ENCODE measurements at places on chromosomes 11 and 22.

- DNase-seq = no peak
These were observed 46.5 kb upstream of the CRTAM start for GRCh38 chr11:122791836-122792235.

- DNase-seq = no peak
These were observed 24.6 kb upstream of the ACER3 start for GRCh38 chr11:76835928-76836612.

- no peak for DNase-seq
These were observed 37.0 kb downstream of the B3GAT1 start for GRCh38 chr11:134374891-134375550.

DNA sequence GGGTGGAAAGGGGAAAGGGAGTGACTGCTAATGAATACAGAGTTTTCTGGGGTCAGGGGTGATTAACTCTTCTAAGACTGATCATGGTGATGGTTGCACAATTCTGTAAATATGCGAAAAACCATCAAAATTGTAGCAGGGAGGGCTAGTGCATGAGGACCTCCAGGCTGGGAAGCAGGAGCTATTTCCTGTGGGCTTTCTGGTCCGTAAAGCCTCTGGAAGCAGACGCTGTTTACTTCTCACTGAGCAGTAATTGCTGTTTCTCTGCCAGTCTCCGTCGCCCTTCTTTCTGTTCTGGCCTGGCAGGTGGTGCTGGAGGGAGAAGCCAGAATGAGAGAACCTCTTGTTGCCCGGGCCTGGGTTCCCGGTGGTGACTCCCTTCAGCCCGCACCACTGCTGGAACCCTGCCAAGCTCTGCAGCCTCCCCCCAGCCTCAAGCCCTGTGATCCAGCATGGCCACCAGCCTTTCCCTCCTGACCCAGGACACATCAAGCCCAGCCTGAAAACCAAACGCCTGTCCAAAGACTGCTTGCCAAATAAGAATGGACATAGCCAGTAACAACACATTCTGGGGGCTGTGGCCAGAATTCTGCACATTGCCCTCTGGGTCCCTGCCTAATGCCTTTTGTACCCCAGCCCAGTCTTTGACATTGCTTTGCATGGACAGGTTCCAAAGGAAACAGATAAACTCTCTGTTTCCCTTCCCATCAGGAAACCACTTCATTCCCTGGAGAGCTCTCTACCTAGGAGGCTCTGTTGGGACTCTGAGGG, 201.0 kb upstream of the NAV2 start:
- peak; percentile 46 for DNase-seq

GRCh38 chr22:28647216-28647615, 32.4 kb downstream of the TTC28 start:
- no peak for DNase-seq

DNA sequence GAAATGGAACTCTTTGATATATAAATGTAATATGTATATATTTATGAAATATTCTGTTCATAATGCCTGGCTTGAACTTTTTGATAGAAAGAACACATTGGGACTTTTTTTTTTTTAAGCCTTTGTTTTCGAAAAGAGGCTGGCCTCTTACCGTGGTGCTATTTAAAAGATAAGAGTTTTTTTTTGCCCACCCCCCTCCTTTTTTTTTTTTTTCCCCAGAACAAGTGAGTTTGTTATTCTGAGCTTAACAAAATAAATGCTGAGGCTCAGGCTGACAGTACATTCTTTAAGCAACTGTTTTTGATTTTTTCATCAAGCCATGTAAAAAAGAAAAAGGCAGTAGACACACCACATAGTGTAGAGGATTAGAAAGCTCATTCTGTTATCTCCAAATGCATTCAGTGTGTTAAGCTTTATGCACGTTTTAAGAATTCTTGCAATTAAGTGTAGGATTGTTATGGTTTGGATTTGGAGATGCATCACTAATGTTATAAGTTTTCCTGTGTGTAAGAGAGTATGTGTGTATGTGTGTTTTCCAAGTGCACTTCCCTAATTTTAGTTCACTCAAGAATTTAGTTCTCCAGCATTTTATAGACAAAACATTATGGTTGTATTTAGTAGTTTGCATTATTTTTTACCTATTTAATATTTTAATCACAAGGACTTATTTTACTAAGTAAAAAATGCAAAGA, 12.0 kb downstream of the PDHX start:
- DNase-seq = no peak

GRCh38 chr11:128473636-128474035, 113.7 kb downstream of the ETS1 start:
- no peak for DNase-seq

GRCh38 chr11:117220568-117220967, 11.3 kb downstream of the PCSK7 start:
- DNase-seq = peak; percentile 39

GRCh38 chr11:57868491-57868890, 106.9 kb downstream of the CTNND1 start:
- no peak for DNase-seq

GRCh38 chr22:38317122-38317994, at the start of gene CSNK1E:
CSNK1E (minus strand) TSS chr22:38317433; CDS start chr22:38314157, 3,276 bp downstream.
- no peak for DNase-seq

- DNase-seq = no peak
These were observed 14.8 kb downstream of the OR51B4 start for GRCh38 chr11:5286901-5287300.

GRCh38 chr11:130390071-130390758, 38.2 kb downstream of the ADAMTS8 start:
- no peak for DNase-seq

DNA sequence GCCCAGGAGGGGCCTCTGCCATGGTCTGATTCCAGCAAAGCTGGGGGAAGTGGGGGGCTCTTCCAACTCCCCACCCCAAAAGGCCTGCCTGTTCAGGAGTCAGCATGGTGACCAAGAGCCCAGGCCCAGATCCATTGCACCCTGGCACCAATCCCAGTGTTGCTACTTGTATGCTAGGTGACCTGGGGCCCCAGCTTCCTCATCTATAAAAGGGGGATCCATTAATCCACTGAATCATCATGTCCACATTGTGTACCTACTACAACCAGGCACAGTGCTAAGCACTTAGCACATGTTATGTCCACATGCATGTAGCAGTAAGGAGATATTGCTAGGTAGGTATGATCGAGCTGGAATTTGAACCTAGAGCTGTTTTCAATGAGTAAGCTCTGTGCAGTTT, 2.0 kb downstream of the SYT12 start:
- DNase-seq = no peak

DNA sequence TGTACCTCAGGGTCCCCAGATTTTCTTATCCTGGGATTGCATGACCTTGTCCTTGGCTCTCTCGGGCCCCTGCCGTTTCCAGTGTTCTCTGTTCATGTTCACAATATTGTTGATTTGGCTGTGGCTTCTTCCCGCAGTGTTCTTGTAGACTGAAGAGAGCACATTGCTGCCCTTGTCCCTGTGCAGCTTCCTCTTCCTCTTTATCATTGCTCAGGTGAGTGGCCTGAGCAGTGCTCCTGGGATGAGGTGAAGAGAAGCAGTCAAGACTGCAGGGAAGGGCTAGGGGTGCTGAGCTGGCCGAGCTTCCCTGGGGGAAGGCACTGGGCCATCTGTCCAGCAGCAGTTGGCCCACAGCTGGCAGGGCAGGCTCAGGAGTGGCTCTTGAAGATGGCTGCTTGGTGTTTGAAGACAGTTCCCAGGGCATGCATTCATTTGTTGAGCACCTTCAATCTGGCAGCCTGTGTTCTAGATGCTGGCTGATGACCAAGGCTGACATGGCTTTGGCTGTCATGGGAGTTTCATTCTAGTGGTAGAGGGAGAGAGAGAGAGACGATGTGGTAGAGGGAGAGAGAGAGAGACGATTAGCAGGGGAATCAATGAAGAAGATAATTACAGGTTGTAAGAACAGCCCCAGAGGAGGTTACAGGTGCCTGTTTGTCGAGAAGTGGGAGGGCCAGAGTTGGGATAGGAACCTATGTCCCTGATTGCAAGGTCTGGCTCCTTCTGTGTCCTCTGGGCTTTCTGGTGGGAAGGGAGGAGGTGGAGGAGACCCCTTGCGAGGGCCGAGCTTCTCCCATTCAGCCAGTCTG, 17.4 kb downstream of the BMAL1 start:
- DNase-seq = no peak

All from hypothalamus (tissue), 51 donors.